Left renal cortex interstitium (tissue), 4 donors: ENCODE measurements at places on chromosomes 4 and X. TPM values are rescaled to one million over a fixed set of nuclear protein-coding genes. Genes with fewer than 3 reads are reported as not detected.

DNA sequence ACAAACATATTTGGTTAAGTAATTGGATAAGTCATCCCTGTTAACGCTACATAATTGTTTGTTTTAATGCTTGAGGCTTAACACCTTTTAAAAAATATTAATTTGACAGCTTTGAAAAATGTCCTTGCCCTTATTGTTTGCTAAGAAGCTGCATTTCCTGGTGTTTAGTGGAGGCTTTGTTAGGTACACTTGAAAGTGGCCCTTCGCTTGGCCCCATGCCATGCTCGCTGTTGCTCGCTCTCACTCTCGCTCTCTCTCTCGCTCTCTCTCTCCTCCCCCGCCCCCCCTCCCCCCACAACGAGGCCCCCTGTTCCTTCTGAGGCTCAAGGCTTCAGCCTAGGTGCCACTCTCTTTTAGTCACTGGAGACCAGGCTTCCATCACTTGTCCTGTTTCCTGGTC, 139.6 kb downstream of the DCLK2 start:
- DNase-seq = no peak

Gene ARHGAP36
- polyA plus RNA-seq = 0.06 TPM

Gene CXCL11
- 0.17 TPM for polyA plus RNA-seq

DNA sequence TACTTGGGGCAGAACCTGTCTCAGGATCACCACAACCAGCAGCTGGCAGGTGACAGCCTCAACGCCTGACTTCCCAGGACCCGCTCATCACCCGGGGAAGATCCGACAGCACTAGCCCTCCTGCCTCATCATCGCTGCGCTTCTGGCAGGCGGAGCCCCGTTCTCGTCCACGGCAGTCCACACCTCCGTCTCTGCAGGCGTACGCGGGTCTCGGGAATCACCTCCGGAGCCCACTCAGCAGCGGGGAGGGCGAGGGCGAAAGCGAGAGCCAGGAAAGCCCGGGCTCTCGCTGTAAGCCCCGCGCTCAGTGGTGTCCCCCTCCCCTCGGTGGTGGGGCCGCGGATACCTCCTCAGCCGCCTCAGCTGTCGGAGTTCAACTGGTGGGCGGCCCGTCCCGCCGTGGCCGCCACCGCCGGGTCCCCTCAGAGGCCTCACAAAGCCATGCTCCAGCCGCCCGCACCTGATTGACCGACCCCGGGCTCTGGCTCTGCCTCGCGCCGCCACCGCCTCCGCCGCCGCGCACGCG, 518 bp upstream of the CNKSR2 start:
- no peak for DNase-seq

GRCh38 chr4:132530861-132531260, 618.2 kb upstream of the PCDH10 start:
- DNase-seq = no peak

- DNase-seq = no peak
These were observed 58.6 kb downstream of the MAGEA10 start for GRCh38 chrX:152079768-152080167.

DNA sequence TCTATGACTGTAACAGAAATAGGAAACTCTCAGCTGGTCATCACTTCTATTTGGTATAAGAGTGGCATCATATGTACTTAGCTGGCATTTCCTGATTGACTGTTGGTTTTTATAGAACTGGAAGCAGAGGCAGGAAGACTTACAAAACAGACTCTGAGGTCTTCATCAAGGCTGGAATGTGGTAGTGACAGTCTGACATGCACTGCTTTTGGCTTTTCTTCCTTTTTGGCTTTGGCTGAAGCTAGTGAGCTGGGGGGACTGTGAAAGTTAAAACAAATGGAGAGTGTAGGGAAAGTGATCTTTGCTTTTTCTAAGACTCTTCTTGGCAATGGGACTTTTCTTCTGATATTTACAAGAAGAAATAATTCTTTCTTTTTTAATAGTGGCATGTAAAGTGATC, 121.1 kb upstream of the SLC4A4 start:
- DNase-seq = no peak

DNA sequence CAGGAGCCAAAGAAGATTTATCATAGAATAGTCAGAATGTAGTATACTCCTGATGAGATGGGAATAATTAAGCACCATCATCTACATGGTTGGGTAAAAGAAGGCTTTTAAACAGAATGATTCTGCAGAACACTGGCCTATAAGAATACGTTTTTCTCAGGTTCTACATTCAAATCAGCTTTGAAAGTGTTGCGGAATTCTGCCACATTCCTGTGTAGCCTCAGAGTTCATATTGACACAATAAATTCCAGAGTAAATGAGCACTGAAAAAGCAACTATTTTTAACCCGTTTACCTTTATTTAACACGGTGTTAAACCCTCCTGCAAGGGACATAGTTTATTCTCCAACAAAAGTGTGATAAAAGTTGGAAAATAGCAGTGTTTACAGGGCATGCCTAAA, 950.2 kb upstream of the SLIT2 start:
- DNase-seq = no peak

Gene PARM1
- polyA plus RNA-seq = 48.6 TPM

- DNase-seq = no peak
These were observed 40.1 kb downstream of the SLC16A2 start for GRCh38 chrX:74461384-74461783.

- DNase-seq = no peak
These were observed 21.1 kb downstream of the KLHL5 start for GRCh38 chr4:39083164-39083563.

- DNase-seq = no peak
These were observed 44.9 kb downstream of the SPATA18 start for GRCh38 chr4:52096048-52096447.

Gene LINC00632
- 14.4 TPM for polyA plus RNA-seq

DNA sequence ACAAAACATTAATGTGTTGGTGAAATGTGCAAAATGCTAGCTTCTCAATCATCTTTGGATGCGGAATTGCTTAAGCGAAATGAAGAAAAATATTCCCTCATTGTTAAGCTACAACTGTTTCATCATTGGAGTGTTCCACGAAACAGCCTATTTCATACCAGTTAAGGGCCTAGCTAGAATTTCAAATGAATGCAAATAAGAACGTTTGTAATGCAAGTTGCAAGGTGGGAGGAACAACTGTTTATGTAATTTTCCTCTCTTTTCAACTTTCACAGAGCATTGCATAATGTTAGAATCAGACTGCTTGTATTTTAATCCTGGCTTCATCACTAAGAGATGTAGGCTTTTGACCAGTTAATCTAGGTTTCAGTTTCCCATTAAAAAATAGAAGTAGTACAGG, 480.1 kb downstream of the IL1RAPL1 start:
- no peak for DNase-seq

GRCh38 chr4:24810871-24811631, 15.7 kb downstream of the SOD3 start:
- DNase-seq = no peak

- no peak for DNase-seq
These were observed 18.8 kb upstream of the METAP1 start for GRCh38 chr4:98976716-98977115.

Gene TMSB15B
- 27.1 TPM for polyA plus RNA-seq

DNA sequence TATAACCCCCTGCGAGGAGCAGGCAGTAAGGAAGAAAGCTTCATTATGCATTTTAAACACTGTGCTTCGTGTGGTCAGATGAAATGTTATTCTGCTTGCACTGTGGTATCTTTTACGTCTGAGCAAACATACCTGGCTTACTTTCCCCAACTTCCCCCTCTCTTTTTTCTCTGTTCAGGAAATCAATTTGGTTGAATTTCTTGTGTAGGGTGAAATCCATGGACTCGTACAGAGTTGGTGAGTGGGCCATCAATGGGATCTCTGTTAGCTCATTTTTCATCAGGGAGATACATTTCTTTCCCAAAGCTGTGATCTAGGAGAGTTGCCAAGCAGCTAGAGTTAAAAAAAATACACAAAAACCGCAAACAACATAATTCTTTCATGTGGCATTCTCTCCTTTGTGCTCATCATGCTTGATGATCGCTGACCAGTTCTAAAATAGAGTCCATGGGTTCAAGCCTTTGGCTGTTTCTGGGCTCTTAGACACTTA, 98.5 kb downstream of the FRAS1 start:
- DNase-seq = no peak

- no peak for DNase-seq
These were observed 835 bp downstream of the TMEM185A start for GRCh38 chrX:149630681-149631233.

Gene C4orf36
- polyA plus RNA-seq = 1.8 TPM

DNA sequence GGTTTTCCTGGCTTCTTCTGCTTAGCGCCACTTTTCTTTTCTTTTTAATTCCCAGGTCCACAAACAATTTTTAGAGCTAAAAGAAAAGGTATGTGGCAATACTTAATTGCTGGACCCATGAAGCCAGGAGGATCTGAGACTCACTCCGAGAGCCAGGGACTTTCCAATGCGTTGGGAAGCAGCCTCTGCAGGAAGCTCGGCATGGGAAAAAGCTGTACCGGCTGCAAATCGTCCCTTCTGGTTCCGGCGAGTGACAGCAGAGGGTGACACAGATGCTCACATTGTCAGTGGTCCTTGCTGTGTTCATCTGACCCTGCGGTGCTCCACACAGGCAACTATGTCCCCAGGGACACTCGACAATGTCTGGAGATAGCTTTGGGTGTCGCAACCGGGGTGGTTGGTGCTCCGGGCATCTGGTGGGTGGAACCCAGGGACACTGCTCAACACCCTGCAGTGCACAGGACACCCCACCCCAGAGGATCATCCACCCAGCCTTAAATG, 164.0 kb downstream of the PRKX start:
- no peak for DNase-seq

GRCh38 chr4:120105472-120105871, 38.8 kb upstream of the MAD2L1 start:
- DNase-seq = no peak

- no peak for DNase-seq
These were observed 15.8 kb downstream of the BRCC3 start for GRCh38 chrX:155086961-155087735.

Gene SLC26A1
- 17.3 TPM for polyA plus RNA-seq

Gene DTHD1
- not detected for polyA plus RNA-seq

GRCh38 chrX:24259544-24260240, 54.2 kb downstream of the SUPT20HL2 start:
- no peak for DNase-seq

GRCh38 chr4:18957716-18958115, 936.2 kb upstream of the LCORL start:
- peak; percentile 19 for DNase-seq

GRCh38 chr4:122588453-122589238, 32.2 kb downstream of the IL21 start:
- DNase-seq = no peak

- DNase-seq = no peak
These were observed 426 bp downstream of the SLBP start for GRCh38 chr4:1711571-1712215.

GRCh38 chr4:189232274-189232673, 708.4 kb upstream of the FRG1 start:
- no peak for DNase-seq

Gene USP27X
- 10.6 TPM for polyA plus RNA-seq

GRCh38 chrX:110536816-110537215, 178.2 kb downstream of the RTL9 start:
- DNase-seq = no peak

DNA sequence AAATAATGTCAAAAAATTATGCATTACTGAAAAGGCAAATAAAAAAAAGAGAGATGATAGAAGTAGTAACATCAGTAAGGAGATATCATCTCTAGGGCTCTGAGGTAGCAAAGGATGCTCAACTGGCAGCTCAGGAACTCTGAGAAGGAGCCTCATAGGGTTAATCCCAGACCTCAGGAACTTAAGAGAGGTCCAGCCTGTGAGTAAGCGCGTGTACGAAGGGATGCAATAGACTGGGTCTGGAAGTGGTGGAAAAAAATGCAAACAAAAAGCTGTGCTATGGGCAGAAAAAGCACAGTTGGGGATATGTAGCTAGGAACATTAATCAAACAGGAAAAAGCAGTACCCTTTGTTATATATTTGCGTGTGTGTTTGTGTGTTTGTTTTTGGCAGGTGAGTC, 282.0 kb downstream of the GALNTL6 start:
- DNase-seq = no peak

DNA sequence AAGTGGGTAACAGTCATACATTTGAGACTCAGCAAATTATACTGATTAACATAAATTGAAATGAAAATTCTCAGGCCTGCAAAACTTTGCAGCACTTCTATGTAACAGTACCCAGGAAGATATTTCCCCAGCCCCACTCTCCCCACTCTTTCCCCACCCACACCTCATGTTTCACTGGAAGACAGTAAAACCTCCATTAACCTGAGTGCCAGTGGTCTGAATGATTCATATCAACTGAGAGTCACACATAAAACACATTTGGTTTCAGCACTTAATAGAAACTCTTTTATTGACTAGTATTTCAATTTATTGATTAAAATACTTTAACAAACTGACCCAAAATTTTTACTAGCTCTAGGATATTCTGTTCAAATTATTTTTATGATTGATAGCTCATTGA, 6.9 kb downstream of the CXCL6 start:
- DNase-seq = no peak

DNA sequence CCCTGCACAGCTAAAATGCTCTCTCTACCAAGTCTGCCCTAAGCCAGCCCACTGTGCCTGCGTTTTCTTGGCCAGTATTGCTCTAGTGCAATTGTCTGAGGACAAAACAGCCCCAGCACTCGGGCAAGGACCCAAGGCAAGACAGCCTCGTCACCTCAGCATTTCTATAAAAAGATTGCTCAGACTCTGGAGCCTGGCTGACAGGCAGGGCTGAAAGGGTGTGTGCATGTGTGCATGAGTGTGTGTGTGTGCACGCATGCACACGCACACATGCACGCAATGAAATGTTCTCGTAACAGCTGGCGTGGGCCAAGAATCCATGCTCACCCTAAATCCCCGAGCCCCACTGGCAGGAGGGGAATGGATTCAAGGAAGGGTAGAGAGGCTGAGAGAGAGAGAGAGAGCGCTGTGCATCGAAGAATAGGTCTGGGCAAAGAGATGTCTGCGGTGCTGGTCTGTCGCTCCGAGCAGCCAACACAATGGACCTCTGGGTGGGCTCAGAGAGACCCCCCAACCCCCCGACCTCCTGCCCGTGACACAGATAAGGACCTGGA, 579.2 kb downstream of the BCOR start:
- DNase-seq = no peak

- no peak for DNase-seq
These were observed 378.3 kb downstream of the PPP1R2C start for GRCh38 chrX:42399632-42400024.

DNA sequence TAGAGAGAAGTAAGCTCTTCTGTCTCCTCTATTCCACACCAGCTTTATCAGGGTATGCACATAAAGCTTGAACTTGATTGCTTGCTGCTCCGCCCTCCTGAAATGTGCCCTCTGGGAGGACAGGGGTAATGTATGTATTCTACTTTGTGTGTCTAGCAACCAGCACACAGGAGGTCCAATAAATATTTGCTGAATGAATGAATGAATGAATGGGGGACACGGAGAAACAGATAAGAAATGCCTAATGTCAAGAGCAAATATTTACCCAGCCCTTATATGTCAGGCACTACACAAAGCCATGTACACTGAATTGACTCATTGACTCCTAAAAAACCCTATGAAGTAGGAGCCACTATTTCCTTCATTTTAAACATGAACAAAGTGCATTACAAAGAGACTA, 2.3 kb upstream of the MSL3 start:
- no peak for DNase-seq

GRCh38 chrX:151938172-151938571, 25.5 kb downstream of the MAGEA4 start:
- no peak for DNase-seq

Gene BMPR1B
- 23.8 TPM for polyA plus RNA-seq

Gene NUDT10
- 11.7 TPM for polyA plus RNA-seq

Gene INTS6L
- polyA plus RNA-seq = 34.3 TPM

Gene ACOX3
- 17.6 TPM for polyA plus RNA-seq
